ENCODE measurements at places on chromosomes 7 and 10.

DNA sequence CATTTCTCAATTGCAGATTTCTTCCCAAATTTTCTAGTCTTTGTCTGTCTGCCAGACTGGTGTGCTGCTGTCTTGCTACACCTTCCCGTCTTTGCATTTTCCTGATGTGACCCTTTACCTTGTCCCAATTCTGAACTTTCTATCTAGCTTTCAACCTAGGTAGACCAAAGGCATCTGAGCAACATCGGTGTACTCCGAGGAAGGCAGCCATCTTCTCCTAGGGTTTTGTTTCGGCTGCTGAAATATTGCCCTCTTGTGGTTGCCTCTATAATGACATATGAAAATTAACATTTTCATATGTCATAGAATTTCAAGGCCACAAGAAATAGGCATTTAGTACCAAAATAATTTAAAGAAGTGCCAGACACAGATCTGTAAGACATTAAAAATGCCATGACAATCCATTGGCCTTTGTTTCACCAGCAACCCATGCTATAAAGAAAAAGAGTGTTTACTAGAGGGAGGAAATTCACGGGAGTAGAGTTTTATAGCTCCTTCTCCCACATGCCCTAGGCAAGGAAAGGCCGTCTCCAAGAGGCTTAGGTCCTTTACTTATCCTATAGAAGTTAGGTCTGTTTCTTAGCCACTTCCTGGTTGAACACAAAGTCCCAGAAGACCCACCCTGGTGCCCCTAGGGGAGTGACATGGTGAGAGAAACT, 23.4 kb downstream of the OR9A2 start:
- DNase-seq, result no peak

GRCh38 chr10:125206623-125207022, 46.3 kb upstream of the CTBP2 start:
- no peak for DNase-seq

- no peak for DNase-seq
These were observed 25.0 kb downstream of the FOXP2 start for GRCh38 chr7:114439581-114439980.

GRCh38 chr7:137523171-137523570, 179.6 kb upstream of the PTN start:
- no peak for DNase-seq

DNA sequence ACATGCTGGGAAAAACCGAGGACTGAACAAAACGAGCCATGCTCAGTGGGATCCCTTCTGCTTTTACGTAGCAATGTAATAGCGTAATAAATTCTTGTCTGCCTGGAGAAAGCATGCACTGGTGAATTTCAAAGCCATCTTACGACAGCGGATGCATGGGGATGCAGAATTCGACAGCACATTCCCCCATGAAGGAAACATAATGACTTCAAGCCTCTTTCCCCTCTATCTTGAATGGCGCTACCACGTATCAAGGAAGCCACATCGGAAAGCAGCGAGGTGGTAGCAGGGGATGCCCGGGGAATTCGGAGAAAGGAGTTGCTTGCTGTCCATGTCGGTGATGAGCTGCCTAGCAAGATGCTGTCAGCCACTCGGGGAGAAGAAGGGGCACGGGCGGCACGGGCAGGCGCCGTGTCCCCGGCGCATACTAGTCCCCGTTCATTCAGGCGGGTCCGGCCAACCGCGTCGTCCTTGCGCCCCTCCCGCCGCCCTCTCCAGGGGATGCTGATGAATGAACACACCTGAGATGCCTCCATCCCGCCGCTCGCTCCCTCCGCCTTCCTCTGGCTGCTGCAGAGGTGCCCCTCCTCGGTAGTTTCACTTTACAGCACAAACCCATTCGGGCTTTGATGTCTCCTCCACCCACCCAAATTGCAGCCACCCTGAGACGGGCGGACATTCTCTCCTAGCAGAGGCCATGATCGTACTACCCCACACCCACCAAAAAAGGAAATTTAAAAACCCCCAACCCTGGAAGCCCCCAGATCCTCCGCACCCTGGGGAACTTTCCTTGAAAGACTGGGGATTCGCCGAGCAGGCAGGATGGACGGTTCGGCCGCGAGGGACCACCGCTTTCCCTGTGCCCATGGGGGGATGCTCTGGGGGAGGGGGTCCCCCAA, 644 bp downstream of the SORBS1 start:
- no peak for DNase-seq

GRCh38 chr10:99880080-99880835, 97.8 kb downstream of the ABCC2 start:
- DNase-seq, result no peak

DNA sequence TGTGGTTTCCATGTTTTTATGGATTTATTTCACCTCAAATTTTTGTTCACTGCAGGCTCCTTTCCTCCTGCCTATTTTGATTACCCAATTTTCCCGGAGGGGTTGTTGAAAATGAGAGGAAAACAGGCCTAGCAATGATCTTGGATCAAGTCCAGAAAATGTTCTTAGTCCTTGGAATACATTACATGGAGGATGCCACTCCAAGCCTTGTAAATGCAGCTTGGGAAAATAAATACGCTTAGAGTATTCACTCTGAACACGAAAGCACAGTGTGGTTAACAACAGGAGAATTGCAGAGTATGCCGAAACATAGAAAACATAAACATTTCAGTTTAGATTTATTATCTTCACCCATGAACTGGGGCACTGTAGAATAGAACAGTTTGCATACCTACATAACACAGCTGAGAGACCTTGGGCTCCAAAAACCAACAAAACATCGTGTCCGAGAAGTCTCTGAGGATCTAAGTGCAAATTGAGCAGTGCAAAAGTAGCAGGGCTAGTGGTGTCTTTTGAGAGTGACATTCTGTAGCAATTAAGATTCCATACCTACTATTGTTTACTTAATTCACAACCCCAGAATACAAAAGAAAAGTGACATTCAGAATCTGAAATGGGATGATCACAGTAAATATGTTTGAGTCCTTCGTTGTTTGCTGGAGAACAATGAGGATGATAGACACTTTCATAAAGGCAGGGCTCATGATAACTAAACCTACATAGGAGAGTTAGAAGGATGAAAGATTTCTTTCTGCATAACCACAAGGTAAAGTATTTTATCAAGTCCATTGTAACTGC, 7.6 kb upstream of the CD36 start:
- no peak for DNase-seq

GRCh38 chr7:16098058-16098457, 323.3 kb downstream of the CRPPA start:
- DNase-seq, result no peak

DNA sequence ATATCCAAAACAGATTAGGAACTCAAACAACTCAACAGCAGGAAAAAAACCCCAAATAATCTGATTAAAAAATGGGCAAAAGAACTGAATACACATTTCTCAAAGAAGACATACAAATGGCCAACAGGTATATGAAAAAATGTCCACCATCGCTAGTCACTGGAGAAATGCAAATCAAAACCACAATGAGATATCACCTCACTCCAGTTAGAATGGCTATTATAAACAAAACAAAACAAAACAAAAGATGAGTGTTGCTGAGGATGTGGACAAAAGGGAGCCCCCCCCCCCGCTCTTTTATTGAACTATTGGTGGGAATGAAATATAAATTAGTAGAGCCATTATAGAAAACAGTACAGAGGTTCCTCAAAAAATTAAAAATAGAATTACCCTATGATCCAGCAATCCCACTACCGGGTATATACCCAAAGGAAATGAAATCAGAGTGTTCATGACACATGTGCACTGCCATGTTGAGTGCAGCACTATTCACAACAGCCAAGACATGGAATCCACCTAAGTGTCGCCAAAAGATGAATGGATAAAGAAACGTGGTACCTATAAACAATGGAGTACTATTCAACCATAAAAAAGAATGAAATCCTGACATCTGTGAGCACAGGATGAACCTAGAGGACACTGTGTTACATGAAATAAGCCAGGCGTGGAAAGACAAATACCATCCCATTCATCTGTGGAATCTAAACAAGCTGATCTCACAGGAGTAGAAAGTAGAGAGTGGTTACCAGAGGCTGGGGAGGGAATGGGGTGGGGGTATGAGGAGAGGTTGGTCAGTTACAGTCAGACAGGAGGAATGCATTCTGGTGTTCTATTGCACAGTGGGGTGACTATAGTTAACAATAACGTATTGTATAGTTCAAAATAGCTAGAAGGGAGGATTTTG, 78.1 kb upstream of the RHEB start:
- DNase-seq, result no peak

GRCh38 chr10:86152354-86152753, 214.2 kb downstream of the GRID1 start:
- no peak for DNase-seq

GRCh38 chr10:103676851-103677417, 178.4 kb downstream of the SH3PXD2A start:
- DNase-seq, result peak; percentile 72

GRCh38 chr7:3964980-3965606, 664.0 kb downstream of the SDK1 start:
- DNase-seq, result no peak

DNA sequence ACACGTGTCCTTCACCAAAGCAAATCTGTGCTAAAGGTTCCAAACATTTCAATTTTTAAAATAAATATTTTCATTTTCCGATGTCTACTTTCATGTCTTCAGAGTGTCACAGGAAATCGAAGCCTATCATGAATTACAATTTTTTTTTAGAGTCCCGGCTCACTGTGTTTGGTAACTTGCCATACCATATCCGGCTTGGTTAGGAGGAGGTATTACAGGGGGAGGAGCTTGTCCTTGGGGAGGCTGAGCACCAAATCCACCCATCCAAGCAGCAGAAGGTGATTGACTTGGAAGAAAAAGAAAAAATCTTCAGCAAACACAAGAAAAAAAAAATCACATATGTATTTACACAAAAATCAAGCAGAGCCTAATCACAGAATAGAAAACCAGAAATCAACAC, 21.3 kb downstream of the TIAL1 start:
- no peak for DNase-seq

GRCh38 chr10:86079088-86079487, 287.5 kb downstream of the GRID1 start:
- DNase-seq, result no peak

GRCh38 chr10:86313621-86314041, 53.0 kb downstream of the GRID1 start:
- no peak for DNase-seq

GRCh38 chr10:35462491-35462934, 126.2 kb downstream of the CCNY start:
- no peak for DNase-seq

DNA sequence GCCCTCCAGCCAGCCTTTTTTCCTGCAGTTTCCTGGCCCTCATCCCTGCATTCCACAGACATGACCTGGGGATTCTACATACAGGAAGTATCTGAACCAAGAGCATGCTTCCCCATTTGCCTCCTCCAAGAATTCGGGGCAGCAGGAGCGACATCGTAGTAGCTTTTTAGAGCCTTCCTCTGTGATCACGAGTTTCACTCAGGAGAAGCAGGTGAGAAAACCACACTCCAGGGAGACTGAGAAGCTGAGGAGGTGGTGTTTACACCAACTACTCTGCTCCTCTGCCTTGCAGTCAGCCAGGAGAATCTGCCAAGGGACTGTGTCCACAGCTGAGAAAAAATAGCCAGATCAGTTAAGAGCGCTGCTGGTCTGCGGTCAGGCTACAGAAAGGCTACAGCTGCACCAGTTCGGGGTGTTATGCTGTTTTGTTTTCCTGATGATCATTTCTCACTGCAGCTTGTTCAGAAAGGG, 54.1 kb downstream of the HSPA12A start:
- no peak for DNase-seq

DNA sequence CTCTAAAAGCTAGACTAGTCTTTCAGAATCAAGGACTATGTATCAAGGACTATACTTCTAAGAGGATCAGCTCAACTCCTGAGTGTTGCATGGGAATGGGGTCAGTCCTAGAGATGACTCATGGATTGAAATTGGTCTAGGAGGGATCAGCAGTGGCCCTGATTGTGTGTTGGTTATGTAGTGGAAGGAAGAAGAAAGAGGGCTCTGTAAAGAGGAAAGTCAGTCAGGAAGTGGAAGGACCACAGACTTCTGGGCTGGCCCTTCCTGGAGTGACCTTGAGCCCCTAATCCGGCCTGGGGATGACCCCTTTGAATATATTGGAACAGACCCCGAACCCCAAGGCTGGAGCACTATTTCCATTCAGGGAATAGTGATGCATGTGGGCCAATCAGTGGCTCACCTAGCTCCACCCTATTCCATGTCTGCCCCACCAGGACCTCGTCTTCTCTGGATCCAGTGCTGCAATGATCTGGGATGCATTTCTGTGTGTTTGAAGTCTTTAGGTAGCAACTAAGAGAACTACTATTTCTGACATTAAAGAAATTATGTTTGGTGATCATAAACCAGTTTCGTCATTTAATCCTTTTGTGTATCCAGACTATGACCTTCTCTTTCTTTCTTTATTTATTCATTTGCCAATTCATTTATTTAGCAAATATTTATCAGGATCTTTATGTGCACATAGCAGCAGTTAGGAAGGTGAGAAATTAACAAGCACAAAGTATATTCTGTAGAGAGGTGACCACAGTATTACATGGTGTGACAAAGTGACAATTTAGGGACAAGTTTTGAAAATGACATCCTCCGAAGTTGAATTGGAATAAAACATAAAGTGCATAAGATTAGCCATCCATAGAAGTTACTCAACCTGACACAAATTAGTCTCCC, 48.6 kb upstream of the KIF5B start:
- no peak for DNase-seq

- DNase-seq, result no peak
These were observed 42.0 kb upstream of the NRP1 start for GRCh38 chr10:33376476-33376875.

- no peak for DNase-seq
These were observed 116.6 kb downstream of the EGFR start for GRCh38 chr7:55135462-55135861.

DNA sequence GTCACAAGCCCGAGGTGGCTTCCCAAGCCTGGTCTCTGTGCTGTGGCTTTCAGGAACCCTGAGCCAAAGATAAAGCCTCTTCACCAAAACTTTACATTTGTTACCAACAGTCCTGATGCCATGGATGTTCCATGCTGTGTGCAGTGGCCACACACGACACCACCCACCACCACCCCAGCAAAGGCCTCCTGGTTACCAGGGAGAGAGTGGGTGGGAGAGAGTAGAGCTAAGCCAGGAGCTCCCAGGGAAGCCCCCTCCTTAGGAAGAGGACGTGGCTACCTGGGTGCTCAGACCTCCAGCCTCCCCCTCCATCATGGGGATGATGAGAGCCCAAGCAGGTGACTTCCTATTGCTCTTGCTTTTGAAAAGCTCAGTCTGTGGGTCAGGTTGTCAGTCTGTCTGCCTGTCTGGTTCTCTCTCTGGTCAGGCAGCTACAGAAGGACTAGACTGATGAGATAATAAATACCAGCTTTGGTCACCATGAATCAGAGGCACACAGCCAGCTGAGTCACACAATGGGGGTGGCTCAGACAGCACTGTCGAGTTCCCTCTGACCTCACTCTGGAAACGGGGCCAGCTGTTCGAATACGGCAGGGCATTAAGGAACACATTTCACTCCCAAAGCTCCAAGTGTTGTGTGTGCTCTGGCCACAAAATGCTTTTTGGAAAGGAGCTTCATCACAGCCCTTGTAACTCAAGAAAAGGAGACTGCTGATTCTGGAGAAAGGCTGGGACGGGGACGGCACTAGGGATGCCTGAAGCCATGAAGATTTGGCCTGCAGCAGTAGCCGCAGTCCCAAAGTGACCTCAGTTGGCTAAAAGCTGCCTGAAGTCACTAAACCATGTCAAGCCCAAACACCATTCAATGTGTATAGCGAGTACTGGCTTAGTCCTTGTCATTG, 166.0 kb downstream of the FANK1 start:
- DNase-seq, result no peak

Measured in forelimb muscle (tissue), 1 donor.